SW 1271 (cell line): ENCODE measurements at places on chromosomes 7 and 10.
A peak's percentile ranks its signal among the peaks of the same experiment; 100 is the strongest.

DNA sequence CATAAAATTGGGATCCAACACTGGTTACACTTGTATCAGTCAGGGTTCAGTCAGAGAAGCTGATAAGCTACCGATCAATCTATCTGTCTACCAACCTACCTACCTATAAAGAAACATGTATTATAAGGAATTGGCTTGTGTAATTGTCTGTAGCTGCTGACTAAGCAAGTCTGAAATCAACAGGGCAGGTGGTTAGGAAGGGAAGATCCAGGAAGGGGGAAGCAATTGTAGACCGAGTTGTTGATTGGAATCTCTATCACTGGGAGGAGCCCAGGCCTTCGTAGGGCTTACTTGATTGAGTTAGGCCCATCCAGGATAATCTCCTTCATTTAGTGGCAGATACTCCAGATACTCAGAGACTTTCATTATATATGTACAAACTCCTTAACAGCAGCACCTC is 271.5 kb upstream of the TEX47 start:
- DNase-seq: no peak

GRCh38 chr7:18798088-18798906 is 302.7 kb downstream of the HDAC9 start:
- no peak for DNase-seq

DNA sequence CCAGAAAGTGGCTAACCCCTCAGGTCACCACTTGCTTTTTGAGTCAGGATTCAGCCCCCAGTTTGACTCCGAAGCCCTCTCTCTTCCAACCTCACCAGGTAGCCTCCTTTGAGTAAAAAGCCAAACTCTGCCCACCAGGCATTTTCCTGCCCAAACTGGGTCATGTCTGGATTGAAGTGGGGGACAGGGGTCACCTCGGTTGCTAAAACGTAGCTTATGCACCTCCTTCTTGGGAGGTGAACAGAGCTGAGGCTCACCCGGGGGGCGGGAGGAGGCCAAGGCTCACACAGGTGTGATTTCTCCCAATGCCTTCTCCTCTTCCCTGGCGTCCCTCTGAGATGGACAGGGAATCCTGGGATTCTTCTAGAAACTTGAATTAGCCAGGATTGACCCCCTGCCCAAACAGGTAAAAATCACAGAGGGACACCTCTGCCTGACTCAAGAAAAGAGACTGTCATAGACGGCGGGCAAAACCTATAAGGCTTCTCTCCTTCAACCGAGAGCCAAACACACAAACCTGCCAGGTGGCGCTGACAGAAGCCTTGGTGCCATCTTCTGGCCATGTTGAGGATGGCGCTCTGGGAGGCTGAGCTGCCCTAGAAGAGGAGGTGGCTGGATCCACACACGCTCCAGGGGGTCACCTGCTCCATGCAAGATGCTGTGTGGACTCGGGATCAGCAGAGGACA is 51.6 kb downstream of the PRLHR start:
- peak; percentile 11 for DNase-seq

DNA sequence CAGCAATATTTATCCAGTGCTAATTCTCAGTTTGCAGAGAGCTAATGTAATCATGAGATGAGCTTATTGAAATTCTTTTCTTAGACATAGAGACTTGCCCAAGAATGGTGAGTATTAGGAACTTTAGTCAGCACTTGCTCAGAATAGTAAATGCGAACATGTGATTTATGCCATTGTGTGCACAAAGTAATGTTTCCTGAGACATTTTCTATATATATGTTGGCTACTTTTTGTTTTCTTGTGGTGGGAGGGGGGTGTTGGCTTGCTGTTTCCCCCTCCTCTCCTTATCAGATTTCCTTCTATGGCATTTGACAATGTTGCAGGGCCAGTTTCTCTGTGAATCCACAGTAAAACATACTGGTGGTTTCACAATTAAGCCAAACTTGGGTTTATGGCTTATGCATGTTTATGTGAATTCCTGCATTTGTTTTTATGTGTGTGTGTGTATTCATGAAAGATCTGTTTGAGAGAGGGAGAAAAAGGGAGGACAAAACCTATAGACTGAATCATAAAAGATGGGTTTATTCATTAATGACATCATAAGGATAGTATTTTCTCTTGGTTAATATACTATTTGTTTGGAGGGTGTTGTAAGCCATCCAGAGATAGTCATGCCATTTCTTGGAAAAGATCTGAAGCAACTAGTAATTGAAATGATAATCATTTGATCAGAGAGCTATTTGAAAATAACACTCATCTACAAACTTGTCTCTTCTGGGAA is 36.3 kb downstream of the ARID5B start:
- no peak for DNase-seq

- DNase-seq: peak; percentile 20
These were observed 70.0 kb downstream of the CAMK1D start for GRCh38 chr10:12419262-12419847.

- peak; percentile 19 for DNase-seq
These were observed 1.8 kb downstream of the CALU start for GRCh38 chr7:128740996-128741395.

DNA sequence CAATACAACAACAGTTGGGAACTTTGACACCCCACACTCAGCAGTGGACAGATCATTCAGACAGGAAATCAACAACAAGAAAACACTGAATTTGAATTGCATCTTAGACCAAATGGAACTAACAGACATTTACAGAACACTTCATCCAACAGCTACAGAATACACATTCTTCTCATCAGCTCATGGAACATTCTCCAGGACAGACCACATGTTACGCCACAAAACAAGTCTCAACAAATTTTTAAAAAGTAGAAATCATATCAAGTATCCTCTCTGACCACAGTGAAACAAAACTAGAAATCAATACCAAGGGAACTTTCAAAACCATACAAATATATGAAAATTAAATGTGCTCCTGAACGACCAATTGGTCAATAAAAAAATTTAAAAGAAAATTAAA is 212.3 kb downstream of the DNAJC1 start:
- DNase-seq: no peak

- DNase-seq: no peak
These were observed 94.3 kb downstream of the CCDC71L start for GRCh38 chr7:106566672-106567071.

DNA sequence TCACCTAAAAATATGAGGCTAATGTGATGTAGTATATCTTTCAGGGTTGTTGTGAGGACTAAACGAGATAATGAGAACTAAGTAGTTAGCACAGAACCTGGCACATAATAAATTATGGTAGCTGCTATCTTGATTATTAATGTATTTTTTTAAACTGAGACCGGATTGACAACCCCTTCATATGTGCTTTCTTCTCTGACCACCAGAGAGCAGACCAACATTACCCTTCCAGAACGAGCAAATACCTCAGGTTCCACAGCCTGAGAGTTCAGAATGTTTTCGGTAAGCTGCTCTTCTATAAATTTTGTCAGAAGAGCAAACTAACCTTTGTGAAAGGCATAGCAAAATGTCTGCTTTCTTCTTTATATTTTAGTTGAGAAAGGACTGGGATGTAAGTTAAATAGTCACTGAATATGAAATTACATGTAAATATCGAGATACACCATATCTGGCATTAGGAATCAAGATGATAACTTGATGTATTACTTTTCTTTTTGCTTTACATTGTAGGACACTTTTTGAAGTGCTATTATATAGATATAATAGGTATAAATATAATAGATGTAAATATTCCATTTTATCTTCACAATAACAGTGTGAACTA is 13.6 kb upstream of the BPGM start:
- peak; percentile 45 for DNase-seq

- DNase-seq: no peak
These were observed 34.4 kb upstream of the PNLIP start for GRCh38 chr10:116511365-116511764.

DNA sequence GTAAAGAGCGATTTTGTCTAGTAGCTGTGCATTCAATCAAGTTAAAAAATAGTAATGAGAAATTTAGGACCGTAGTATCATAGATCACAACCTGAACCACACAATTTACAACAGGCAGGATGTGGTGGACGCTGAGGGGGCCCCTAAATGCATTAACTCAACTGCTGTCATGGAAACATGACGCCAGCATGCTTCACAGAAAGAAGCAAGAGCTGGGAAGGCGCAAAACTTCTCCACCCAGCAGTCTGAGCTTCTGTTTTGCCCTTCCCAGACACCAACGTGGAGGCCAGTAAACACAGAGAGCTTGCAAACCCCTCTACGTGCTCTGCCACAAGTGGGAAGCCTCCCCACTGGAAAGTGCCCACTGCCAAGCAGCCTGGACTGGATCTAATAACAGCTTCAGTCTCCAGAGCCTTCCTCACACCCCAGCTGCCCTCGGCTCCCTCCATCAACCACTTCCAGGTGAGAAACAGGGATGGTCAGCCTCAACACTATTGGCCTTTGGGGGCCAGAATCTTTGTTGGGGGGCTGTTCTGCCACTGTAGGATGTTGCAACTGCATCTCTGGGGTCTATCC is 151.8 kb downstream of the SFMBT2 start:
- no peak for DNase-seq

DNA sequence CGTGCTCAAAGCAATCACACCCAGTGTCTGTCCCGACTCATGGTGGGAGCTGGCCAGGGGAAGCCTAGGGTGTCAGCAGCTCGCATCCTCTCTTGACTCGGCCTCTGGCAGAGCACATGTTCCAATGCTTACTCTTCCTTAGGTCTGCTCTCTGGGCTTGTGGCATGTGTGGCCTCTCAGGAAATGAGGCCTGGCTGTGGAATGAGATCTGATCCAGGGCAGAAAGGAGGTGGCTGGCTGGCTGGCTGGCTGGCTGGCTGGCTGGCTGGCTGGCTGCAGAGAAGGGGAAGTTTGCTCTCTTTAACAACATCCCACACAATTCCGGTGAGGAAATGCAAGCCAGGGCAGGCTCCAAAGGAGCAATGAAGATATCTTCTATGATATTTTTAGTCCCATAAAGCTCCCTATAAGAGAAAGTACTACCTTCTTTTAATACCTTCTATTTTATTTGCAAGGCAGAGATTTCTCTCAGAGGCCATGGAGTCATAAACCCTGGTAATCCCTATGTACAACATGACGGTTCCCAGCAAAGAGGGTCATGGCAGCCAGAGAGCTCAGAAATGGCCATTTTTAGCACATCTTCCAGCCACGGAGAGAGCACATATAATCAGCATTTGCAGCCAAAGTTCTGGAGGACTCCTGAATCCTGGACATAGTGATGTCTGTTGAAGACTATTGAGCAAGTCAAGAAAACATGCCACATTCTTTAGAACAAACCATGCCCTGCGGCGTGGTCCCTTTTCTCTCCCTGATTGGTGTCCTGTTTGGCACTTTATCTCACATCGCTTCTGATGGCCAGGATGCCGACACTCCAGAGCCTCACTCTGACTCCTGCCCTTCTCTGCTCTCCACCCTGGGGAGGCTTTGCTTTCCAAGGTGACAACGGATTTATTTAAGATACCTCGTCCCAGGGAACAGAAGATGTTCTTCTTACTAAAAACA is 153.7 kb downstream of the FANK1 start:
- no peak for DNase-seq

DNA sequence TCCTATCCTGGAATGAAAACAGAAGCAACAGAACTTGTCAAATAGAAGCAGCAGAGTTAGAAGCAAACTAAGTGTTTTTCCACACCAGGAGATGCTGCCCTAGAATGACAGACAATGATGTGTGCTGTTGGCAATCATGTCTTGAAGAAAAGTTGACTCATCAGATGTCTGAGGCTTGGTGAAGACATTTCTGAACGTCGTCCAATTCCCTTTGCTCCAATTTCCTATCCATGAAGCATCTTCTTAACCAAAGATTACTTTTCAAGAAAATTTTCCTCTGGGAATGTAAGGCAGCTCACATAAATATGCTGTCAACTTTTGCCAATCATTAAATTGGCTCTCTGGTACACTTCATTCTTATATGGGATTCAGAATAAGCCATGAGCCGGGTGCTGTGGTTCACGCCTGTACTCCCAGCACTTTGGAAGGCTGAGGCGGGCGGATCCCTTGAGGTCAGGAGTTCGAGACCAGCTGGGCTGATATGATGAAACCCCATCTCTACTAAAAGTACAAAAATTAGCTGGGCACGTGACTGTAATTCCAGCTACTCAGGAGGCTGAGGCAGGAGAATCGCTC is 34.6 kb downstream of the MALSU1 start:
- peak; percentile 76 for DNase-seq

- no peak for DNase-seq
These were observed 31.7 kb downstream of the TPST1 start for GRCh38 chr7:66236713-66237303.

- DNase-seq: no peak
These were observed 133.7 kb downstream of the SLC25A13 start for GRCh38 chr7:96188174-96188581.

- DNase-seq: no peak
These were observed 613.1 kb downstream of the KCNMA1 start for GRCh38 chr10:77024461-77024860.
